ENCODE measurements at places on chromosomes 5 and 9. TPM values are rescaled to one million over a fixed set of nuclear protein-coding genes. Genes with fewer than 3 reads are reported as not detected.

DNA sequence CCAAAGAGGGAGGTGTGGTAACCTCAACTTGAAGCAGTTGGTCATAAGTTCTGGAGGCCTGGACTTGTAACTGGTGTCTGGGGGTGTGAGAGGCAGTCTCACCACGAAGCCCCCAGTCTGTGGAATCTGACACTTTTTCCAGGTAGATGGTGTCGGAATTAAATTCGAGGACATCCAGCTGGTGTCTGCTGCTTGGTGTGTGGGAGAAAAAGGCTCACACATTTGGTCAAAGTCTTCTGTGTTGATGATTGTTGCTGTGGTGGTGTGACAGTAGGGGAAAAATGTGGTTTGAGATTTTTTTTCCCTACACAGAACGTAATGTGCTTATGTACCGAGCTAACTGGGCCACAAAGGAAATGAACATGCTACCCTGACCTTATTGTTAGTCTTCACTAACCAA, 251.9 kb downstream of the MAT2B start:
- DNase-seq, result no peak

GRCh38 chr5:141877356-141878185, 639 bp downstream of the PCDH1 start:
- DNase-seq, result peak; percentile 54

GRCh38 chr5:173653822-173654523, 37.5 kb upstream of the BOD1 start:
- no peak for DNase-seq

GRCh38 chr5:60820593-60821487, 23.2 kb downstream of the ELOVL7 start:
- DNase-seq, result no peak

- DNase-seq, result no peak
Measured at GRCh38 chr9:4987961-4988421, 2.9 kb downstream of the JAK2 start.

- no peak for DNase-seq
Measured at GRCh38 chr5:151028717-151029116, 8.3 kb downstream of the GPX3 start.

- DNase-seq, result no peak
Measured at GRCh38 chr9:123523001-123523400, 167.0 kb downstream of the CRB2 start.

GRCh38 chr5:31783731-31784130, 144.8 kb downstream of the PDZD2 start:
- no peak for DNase-seq

GRCh38 chr5:133930061-133930812, 38.2 kb downstream of the C5orf15 start:
- no peak for DNase-seq

Gene SV2C
- not detected for total RNA-seq

Gene ZNF300
- 0.23 TPM for total RNA-seq

Gene LTC4S
- total RNA-seq, result 2.6 TPM

Gene EGFLAM
- 2.0 TPM for total RNA-seq

Measured in left lobe of liver (tissue), 2 donors.